ENCODE measurements at places on chromosomes 2 and 18. TPM values are rescaled to one million over a fixed set of nuclear protein-coding genes. Genes with fewer than 3 reads are reported as not detected.

ARHGAP15 gene
- total RNA-seq = 4.1 TPM

GRCh38 chr2:237896507-237896892, 37.1 kb downstream of the RAMP1 start:
- no peaks in the 10 kb centered on the region for H3K36me3 ChIP-seq
- H3K4me3 ChIP-seq = no peak overlapping the region
- peak overlapping the region; percentile 50 for H3K27ac ChIP-seq
- no peaks in the 10 kb centered on the region for H3K27me3 ChIP-seq
- H3K4me1 ChIP-seq = peaks cover 23% of the 10 kb centered on the region

DNA sequence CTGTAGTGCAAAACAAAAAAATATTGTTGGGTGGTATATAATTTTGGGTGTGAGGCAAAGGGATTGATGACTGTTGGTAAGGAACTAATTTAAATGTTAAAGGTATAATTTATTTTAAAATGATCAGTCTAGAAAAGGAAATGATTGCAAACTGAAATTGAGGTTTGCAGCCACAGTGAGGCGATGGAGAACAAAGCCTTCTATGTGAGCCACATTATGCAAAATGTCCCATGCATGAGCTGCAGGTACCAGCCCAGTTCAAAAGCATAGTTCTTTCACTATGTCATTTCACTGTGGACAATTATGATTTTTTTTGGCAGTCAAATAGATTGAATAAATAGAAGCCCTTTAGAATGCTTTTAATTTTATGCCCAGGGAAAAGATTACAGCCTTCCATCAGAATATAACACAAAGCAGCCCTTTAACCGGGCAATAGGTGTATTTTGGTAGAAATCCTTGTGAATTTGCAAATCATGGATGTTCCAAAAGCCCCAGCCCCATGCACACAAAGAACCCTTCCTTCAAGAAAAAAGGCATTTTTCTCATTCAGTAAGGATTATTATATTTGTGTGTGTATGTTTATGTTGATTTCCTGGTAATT, 1.7 kb downstream of the MAP2 start:
- DNase-seq = no peak
- no peaks in the 10 kb centered on the region for H3K36me3 ChIP-seq
- peaks cover 51% of the 10 kb centered on the region for H3K4me1 ChIP-seq
- H3K27me3 ChIP-seq = no peaks in the 10 kb centered on the region
- peak overlapping the region; percentile 84 for H3K27ac ChIP-seq

GRCh38 chr2:59322005-59322404, 1080.9 kb upstream of the FANCL start:
- H3K36me3 ChIP-seq = no peaks in the 10 kb centered on the region
- H3K4me3 ChIP-seq = no peak overlapping the region

GRCh38 chr2:144660518-144661316, 140.8 kb upstream of the ZEB2 start:
- H3K36me3 ChIP-seq = no peaks in the 10 kb centered on the region
- DNase-seq = no peak
- H3K27me3 ChIP-seq = no peaks in the 10 kb centered on the region
- H3K27ac ChIP-seq = peak overlapping the region; percentile 68

DNA sequence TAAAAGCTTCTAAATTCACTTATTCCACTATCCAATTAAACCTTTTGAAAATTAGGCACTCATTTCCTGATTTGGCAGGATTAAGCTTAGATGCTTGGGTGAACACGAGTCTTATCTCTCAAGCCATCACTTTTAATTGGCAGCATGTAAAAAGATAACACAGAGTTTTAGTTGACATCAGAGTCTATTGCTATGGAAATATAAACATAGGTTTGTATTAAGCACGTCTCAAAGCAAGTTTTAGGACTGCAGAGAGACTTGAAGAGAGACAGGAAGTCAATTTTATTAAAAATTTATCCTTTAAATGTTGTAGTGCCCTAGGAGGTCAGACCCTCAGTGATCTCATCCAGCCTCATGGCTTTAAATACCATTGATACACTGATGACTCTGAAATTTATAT, 5.6 kb downstream of the RBKS start:
- no peaks in the 10 kb centered on the region for H3K27me3 ChIP-seq
- no peak overlapping the region for H3K4me3 ChIP-seq
- peaks cover 15% of the 10 kb centered on the region for H3K4me1 ChIP-seq
- H3K27ac ChIP-seq = no peak overlapping the region
- DNase-seq = no peak

DNA sequence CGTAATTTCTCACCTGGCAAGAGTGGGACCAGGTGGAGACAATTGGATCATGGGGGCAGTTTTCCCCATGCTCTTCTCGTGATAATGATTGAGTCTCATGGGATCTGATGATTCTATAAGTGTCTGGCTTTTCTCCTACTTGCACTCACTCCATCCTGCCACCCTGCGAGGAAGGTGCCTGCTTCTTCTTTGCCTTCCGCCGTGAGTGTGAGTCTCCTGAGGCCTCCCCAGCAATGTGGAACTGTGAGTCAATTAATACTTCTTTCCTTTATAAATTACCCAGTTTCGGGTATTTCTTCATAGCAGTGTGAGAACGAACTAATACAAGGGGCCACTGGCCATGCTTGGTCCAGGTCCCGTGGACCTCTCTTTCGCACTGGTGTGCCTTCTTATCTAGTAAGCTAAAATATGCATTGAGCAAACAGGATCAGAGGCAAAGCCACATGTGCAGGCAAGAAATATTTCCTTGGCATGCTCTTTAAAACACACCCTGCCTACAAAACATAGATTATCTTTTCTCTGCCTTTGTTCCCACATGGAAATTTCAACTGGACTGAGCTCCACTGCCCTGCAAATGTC, 821.1 kb downstream of the TRIB2 start:
- H3K27me3 ChIP-seq = no peaks in the 10 kb centered on the region
- DNase-seq = no peak
- H3K4me1 ChIP-seq = peaks cover 33% of the 10 kb centered on the region
- no peak overlapping the region for H3K27ac ChIP-seq

DNA sequence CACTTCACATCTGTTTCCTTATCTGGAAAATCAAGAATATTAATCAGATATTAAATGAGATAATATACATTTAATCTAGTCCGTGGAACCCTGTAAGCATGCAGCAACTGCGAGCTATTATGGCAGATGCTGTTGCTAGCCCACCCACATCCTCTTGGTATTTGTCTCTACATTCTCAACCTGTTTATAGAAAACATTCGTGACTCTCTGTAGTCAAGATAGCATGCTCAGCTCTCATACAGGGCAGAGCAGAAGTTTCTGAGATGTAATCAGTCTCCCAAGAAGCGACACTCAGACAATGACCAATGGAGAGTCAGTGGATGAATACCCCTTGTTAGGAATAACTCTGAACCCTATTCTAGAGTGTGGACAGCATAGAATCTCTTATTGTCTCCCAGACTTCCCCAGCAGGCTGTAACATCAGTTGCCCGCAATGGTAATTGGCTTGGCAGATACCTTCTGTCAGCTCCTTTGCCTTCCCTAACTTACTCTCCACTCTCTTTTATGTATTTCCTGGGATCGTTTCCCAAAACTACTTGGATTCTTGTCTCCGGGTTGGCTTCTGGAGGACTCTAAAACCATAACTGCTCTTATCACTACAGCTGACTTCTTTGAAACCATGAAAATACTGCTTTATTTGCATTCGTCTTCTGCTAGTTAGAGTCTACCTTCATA, 400.7 kb upstream of the TNP1 start:
- H3K27ac ChIP-seq = no peak overlapping the region
- DNase-seq = no peak
- no peaks in the 10 kb centered on the region for H3K36me3 ChIP-seq
- H3K4me1 ChIP-seq = no peaks in the 10 kb centered on the region
- H3K27me3 ChIP-seq = no peaks in the 10 kb centered on the region
- no peak overlapping the region for H3K4me3 ChIP-seq

COLEC12 gene
- 1.4 TPM for total RNA-seq

CSRNP3 gene
- 0.70 TPM for total RNA-seq

KIDINS220 gene
- total RNA-seq = 38.8 TPM

DNA sequence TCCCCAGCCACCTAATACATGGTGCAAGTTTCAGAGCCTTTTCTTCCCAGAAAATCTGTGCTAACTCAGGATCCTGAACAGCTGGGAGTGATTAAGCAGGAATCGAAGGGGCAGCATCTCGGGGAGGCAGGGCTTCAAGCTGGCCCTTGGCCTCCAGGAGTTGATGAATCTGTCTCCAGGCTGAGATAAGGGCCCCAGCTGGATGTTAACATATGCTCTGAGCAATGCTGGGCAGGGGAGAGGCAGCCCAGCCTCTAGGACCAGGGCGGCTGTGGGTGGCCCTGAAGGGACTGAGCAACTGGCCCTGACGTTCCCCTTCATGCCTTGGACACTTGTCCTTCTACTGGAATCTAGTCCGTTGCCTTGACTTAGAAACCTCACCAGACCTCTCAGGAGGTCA, 84.1 kb upstream of the EPC2 start:
- DNase-seq = no peak
- no peak overlapping the region for H3K27ac ChIP-seq
- no peaks in the 10 kb centered on the region for H3K27me3 ChIP-seq
- H3K4me1 ChIP-seq = no peaks in the 10 kb centered on the region

DNA sequence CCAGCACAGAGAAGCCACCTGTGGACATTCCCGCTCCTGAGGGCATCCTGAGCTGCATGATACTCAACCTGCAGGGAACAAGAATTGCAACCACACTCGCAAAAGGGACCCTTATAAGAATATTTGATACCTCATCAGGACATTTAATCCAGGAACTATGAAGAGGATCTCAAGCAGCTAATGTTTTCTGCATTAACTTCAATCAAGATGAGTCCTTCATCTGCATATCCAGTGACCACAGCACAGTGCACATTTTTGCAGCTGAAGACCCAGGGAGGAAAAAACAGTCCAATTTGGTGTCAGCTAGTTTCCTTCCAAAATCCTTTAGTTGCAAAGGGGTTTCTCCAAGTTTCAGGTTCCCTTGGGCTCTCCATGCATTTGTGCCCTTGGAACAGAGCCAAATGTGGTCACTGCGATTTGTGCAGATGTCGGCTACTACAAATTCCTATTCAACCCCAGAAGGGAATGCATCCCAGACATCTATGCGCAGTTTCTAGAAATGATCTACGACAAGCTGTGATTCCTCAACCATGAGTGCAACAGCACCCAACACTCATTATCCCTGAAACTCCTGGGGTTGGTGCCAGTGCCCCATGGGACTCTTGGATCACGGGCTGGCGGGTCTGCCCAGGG, 23.3 kb upstream of the FHOD3 start:
- H3K4me1 ChIP-seq = no peaks in the 10 kb centered on the region
- no peaks in the 10 kb centered on the region for H3K36me3 ChIP-seq
- no peaks in the 10 kb centered on the region for H3K27me3 ChIP-seq
- DNase-seq = no peak

DNA sequence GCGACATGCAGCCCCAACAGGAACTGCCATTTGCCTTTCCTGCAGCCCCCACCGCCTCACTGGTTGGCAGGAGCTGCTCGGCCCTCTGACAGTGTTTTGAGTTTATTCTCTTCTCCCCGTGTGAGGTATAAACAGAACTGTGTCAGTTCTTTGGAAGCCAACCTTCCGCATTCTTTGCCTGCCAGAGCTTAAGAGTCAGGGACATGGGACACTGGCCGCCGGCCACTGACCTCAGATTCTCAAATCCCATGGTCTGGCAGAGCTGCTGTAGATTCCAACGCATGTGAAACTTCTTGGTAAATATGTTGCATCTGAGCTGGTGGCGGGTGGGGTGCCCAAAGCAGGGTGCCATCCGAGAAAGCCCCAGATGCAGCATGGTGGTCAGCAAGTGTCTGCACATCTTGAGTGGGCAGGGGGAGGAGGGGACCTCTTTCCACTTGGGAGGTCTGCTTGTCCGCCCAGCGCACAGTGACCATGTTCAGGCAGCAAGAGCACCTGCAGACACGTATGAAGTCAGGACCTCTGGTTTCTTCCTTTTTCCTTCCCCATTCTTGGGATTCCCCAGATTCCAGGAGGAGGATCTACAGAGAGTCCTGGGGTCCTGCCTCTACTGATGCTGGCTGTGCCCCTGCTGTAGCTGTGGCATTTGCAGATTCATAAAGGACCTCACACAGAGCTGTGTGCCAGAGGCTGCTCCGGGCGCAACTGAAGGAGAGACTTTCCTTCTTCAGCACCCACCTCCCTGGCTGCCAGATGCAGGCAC, 23.8 kb downstream of the ASB18 start:
- H3K27me3 ChIP-seq = peaks cover 16% of the 10 kb centered on the region
- no peak overlapping the region for H3K4me3 ChIP-seq
- peaks cover 4% of the 10 kb centered on the region for H3K4me1 ChIP-seq

DNA sequence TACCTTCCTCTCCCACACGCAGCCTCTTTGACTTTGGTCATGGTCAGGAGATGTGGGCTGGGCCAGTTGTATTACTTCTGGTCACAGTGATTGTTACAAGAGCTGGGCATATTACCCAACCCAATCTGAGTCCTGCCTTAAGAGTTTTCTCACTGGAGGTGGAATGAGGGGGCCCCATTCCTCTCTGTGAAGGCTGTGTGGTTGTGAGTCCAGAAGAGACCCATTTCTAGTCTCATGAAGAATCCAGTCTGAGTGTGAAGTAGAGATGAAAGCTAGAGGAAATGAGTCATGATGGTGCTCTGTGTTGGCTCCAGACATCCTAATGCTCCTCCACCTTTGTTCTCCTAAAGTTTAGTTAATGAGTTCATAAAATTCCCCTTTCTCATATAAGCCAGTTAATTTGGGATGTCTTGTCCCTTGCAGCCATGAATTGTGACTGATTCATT, 50.8 kb upstream of the RASGRP3 start:
- H3K27ac ChIP-seq = no peak overlapping the region
- no peak overlapping the region for H3K4me3 ChIP-seq
- H3K36me3 ChIP-seq = no peaks in the 10 kb centered on the region
- H3K27me3 ChIP-seq = no peaks in the 10 kb centered on the region

DNA sequence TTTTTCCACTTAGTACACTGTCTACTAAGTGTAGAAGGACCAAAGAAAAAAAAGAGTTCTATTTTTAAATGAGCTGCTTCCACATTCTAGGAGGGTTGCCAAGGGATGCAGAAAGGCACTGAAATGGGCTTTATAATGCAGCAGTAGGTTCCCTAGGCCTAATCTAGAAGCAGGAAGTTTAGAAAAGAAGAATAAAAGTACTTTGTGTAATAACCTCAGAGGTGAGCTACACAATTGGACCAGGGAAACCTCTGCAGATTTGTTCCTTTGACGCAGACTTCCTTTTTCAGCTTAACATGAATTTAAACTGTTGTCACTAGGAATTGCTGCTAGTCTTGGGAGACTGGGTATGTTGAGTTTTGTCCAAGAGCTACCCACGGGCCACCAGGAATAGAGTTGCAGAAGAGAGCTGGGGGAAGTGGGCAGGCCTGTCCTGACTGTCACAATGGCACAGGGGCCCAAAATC, 34.6 kb upstream of the RAB1A start:
- no peak for DNase-seq
- no peaks in the 10 kb centered on the region for H3K36me3 ChIP-seq
- no peaks in the 10 kb centered on the region for H3K27me3 ChIP-seq
- peaks cover 23% of the 10 kb centered on the region for H3K4me1 ChIP-seq

GRCh38 chr2:239676716-239677452, 276.1 kb upstream of the HDAC4 start:
- H3K27ac ChIP-seq = no peak overlapping the region
- H3K4me1 ChIP-seq = no peaks in the 10 kb centered on the region
- H3K36me3 ChIP-seq = no peaks in the 10 kb centered on the region
- no peak for DNase-seq
- H3K27me3 ChIP-seq = no peaks in the 10 kb centered on the region
- H3K4me3 ChIP-seq = no peak overlapping the region

SERPINB11 gene
- 85.9 TPM for total RNA-seq

Measured in esophagus squamous epithelium (tissue), 5 donors.